ENCODE measurements at places on chromosomes 1 and 21. TPM values are rescaled to one million over a fixed set of nuclear protein-coding genes. Genes with fewer than 3 reads are reported as not detected.

- DNase-seq = no peak
These were observed 867.4 kb downstream of the KCNT2 start for GRCh38 chr1:195740862-195741261.

DNA sequence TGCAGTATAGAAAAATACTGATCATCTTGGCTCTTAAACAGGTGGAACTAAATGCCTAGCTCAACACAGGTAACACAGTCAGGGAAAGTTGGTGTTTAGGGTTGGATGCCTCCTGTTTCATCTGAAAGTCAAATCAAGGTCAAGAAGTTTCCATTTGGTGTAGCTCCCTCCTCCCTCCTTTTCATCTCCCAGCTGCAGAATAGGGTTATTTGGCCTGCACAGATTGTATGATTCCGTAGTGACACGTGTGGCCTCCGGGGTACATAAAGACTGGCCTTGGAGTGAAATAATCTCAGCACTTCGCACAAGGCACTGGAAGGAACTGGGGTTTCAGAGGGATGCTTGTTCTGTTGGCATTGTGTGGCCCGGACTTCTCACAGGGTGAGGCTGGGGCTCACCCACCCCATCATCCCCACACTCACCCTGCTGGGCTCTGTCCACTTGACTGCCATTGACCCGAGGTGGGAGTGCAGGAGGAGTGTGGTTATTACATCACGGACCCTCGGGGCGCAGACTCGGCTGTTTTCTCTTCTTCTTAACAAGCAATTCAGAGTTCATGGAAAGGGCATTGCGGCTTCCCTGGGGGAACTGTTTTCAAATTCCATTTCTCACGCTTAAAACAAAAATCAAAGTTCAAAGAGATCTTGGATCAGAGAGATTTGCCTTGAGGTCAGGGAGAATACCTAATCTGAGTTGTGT lies 18.4 kb downstream of the IGSF5 start:
- DNase-seq = no peak

DNA sequence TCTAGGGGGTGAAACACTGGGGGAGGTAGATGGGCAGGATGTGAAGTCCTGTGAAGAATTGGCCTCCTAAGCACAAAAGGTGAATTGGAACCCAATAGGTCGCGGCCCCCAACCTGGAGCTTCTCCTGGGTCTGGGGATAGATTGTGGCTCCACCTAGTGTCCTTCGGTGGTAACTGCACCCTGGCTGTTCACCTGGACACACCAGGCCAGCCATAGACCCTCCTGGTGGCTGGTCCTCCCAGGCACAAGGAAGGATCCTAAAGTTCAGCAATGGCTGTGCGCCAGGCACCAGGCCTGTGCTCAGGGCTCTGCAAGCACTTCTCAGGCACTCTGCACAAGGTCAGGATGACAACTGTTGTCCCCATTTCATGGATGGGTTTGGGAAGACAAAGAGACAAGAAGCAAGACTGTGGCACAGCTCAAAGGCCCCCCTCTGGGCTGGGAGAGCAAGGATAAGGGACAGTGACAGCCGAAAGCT lies 13.5 kb downstream of the ESPN start:
- DNase-seq = peak; percentile 95

DNA sequence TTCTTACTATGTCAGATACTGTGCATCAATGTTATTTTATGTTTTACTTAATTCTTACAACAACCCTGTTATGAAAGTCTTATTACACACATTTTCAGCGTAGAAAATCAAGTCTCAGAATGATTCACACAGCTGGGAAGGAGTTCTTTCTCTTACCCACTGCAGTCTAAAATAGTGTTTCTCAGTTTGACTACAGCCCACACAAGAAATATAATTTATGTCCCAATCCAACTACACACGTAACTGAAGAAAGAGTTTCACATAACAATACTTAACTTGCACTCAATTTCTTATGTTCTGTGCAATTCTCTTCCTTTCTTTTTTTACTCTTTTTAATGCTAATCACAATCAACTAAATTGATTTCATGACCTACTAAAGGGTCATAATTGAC lies 252.8 kb upstream of the ADGRL2 start:
- no peak for DNase-seq

- peak; percentile 72 for DNase-seq
These were observed 30.5 kb upstream of the PADI2 start for GRCh38 chr1:17149771-17150170.

DNA sequence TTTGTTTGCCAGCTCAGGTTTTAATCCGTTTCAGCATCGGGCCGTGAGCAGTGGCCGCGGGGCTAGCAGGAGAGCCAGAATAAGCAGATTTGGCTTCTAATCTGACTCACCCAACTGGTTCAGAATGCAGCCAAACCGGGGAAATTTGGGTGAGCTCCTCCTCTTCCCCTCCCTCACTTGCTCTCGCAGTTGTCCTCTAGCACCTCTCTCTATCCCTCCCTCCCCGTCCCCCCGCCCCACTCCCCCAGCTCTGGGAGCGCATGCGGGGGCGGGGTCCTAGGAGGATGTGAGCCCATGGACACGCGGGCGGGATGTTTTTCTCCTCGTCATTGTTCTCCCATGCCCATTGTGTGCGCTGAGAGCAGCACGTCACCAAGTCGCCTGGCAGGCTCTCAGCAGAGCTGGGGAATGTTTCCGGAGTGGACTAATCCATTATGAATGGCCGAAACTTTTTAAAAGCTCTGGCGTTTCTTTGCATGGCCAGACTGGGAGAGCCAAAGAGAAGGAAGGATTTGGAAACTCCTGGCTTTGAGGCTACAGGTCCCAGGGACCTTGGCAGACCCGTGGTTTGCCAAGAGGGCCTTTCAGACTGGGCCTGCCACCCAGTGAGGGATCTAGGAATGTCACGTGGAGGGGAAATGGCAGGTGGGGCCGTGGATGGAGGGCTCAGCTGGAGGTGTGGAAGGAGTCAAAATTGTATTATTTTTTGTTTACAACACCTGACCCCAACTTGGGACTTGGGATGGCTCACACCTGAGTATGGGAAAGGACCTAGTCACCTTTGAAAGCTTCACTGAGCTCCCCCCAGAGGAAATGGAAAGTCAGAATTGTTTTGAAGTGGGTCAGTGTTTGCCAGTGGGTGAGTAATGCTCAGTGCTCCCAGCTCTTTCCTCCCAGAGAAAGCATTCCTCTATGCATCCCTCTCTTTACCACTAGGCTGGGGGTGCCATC lies 39.2 kb downstream of the CDK18 start:
- DNase-seq = peak; percentile 88

DNA sequence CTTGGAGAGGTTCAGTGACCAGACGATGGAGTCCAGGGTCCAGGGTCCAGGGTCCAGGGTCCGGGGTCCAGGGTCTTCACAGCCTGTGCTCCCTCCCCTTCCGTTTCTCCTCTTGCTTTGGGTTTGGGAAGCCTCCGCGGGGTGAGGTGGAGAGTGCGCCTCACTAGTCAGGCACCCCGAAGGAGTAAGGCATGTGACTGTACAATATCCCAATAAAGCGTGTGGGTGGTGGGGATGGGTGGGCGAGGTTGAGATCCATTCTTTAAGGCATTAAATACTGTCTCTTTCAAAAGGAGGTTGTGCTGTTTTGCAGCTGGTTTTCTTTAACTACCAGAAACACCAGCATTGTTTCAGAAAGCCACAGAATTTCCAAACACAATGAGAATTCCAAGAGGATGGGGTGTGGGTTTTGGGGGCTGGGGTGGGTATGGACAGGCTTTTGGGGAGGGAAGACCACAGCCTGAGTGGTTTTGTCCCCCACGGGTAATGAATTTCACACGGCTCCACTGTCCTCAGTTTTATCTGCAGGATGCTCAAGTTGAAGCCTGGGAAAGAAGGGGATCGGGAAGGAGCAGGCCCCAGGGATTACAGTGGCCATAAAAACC lies 65.7 kb downstream of the KIF26B start:
- DNase-seq = no peak

- DNase-seq = no peak
These were observed 163.3 kb downstream of the ETS2 start for GRCh38 chr21:38968887-38969543.

DNA sequence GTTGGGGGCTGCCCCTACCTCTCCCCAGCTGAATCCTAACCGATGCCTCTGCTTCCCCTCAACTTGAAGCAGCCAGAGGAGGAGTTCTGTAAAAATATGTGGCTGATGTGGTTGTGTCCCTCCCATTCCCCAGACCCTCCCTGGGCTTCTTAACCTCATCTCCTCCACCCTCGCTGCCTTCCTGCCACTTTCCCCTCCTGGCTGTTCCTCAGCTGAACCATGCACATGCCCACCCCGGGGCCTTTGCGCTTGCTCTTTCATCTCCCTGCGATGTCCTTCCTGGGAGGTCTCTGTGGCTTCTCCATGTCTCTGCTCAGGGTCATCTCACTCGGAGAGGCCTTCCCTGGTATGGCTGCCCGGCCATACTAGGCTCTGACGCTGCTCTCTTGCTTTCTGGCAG lies 8.9 kb downstream of the MIIP start:
- DNase-seq = no peak

DNA sequence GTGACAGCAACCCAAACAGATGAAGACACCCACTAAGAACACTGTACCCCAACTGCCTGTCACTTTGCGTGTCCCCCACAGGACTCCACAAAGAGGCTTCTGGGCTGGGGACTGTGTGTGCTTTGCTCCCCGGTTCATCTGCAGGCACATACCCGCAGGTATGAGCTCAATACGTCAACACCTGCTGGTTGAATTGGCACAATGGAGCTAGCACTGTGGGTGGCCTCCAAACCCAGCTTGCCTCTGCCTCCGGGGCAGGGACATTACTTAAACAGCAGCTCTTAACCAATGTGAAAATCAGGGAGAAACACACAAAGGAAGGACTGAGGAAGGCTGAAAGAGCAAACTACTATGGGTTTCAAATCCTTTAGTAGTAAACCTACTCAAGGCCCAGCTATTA lies 140.2 kb upstream of the TIAM1 start:
- DNase-seq = peak; percentile 41

DNA sequence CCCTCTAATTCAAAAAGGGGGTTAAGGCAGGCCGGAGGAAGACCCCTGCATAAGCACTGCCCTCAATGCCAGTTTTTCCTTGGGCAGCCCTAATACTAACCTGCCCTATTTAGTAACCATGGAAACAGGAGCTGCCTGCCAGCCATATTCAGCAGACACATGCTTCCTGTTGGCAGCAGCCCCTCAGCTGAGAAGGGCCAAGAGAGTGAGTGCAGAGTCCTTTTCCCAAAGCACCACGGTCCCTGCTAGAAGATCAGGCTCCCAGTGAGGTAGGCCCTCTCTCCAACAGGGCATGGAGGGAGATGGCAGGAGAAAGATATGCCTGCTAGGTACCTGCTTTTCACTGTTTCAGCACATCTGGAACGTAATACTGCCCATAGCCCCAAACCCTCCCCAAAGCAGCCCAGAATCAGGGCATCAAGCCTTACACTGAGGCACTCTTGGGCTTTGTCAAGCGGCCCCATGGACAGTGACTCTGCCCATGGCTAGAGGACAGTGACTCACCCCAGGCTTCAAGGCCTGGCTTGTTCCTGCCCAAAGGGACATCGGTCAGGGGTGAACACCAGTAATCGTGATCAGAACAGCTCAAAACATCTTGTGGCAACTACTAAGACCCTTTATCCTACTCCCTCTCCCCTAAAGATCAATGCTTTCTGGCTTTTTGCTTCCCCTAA lies 64.5 kb downstream of the BCAR3 start:
- DNase-seq = no peak

DNA sequence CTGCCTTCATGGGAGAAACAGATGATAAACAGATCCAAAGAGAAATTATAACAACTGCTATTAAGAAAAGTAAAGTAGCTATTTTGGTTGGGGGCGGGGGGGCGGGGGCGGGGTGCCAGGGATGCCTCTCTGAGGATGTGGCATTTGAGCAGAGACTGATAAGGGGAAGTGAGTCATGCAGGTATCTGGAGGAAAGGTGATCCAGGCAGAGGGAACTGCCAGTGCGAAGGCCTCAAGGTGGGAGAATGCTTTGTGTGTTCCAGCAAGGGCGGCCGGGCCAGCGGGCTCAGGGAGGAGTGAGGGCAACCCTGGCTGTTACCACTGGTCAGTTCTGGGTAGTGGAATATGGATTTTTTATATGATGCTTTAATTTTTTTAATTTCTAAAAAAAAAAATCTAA lies 7.0 kb upstream of the TNFRSF1B start:
- no peak for DNase-seq

DNA sequence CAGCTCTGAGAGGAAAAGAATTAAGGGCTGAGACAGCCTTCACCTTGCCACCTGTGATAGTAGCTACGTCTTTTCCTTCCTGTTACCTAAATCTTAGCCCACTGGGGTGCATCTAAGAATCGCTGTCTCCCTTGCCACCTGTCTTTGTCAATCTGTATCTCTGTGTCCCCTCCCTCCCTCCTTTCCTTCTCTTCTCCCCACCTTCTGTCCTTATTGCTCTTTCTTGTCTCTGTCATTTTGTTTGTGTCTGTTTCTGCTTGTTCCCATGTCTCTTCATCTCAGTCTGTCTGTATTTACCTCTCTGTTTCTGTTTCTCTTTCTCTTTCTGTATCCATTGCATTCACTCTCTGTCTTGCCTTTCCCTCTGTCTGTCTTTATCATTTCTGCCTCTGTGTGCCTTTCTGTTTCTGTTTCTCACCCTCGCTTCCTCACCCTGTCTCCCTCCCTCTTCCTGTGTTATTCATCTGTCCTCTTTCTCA lies 30.2 kb downstream of the SLC22A15 start:
- no peak for DNase-seq

The SLFNL1 gene
- total RNA-seq = not detected

The C8A gene
- not detected for total RNA-seq

The AMY1A gene
- not detected for total RNA-seq

The SMIM1 gene
- total RNA-seq = 5.0 TPM

All from H7 (cell line).